ENCODE measurements at places on chromosomes 7 and 10. TPM values are rescaled to one million over a fixed set of nuclear protein-coding genes. Genes with fewer than 3 reads are reported as not detected.

DNA sequence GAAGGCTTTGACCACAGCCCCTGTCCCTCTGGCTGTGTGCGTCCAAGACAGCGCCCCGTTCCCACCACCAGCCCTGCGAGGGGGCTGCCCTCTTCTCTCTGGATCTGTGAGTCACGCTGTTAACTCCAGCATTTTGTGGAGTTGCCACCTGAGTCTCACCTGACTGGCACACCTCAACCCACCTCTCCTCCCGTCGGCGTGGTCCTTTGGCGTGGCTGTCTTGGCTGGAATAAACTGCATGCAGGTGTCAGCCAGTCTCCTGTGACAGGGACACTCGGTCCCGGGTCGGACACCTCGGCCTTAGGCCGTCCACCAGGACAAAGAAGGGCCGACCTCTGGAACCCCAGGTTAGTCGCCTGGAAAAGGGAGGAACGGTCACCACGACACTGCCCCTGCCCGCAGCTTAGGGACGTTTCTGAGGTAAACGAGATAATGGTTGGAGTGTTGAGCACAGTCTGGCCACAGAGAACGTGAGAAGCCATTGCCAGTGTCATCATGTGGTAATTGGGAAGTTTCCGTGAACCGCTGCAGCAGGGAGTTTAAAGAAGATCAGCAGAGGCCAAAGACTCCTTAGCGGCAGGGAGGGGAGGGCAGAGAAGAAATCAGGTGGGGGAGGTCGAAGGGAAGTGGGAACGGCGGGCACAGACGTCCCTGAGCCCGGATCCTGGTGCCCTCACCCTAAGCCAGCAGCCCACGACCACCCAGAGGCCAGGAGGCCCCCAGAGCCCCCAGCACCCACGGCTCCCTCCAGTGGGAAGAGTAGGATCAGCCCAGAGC, 73.6 kb upstream of the FAM20C start:
- no peak for DNase-seq

The SEMA4G gene
- 52.6 TPM for polyA plus RNA-seq

The VGF gene
- not detected for polyA plus RNA-seq

The HECW1 gene
- polyA plus RNA-seq = 10.1 TPM

GRCh38 chr7:47358357-47358756, 223.6 kb downstream of the TNS3 start:
- no peak for DNase-seq

The LLCFC1 gene
- polyA plus RNA-seq = 0.21 TPM

DNA sequence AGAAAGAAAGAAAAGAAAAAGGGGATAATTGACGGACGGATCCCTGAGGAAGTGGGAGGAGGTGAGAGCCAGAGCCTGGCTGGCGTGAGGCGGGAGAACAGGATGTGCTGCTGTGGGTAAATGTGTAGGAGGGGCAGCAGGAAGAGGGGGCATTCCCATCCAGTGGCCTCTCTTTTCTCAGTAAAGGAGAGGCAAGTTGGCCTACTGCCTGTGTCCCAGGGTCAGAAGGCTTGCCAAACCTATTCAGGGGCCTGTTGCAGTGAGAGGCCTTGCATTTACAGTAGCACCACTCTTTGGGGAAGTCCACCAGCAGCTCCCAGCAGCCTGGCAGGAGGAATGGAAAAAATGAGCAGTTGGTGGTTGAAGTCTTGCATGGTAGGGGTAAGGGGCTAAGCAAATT, 26.6 kb upstream of the ASCC1 start:
- no peak for DNase-seq

All from left renal pelvis (tissue), 4 donors.